ENCODE measurements at places on chromosomes 2 and 18.

- no peak for DNase-seq
Observed at GRCh38 chr18:22439447-22439846, 21.7 kb upstream of the CTAGE1 start.

DNA sequence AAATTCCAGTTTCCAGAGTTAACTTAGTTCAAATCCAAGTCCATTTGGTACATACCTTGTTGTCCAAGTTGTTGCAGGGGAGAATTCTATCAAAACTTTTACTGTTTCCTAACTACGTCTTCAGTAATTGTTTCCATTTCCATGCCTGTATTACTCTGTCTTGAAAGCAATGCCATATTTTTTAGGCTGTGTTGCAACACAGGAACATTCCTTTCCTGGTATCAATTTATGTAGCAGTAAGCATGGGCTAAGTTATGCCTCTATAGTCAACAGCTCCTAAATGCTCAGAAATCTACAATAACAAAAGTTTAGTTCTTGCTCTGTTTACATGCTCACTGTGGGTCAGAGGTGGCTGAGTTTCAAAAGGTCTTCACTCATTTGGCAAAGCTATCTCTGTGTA lies 1943.8 kb upstream of the PIK3C3 start:
- DNase-seq, result no peak

DNA sequence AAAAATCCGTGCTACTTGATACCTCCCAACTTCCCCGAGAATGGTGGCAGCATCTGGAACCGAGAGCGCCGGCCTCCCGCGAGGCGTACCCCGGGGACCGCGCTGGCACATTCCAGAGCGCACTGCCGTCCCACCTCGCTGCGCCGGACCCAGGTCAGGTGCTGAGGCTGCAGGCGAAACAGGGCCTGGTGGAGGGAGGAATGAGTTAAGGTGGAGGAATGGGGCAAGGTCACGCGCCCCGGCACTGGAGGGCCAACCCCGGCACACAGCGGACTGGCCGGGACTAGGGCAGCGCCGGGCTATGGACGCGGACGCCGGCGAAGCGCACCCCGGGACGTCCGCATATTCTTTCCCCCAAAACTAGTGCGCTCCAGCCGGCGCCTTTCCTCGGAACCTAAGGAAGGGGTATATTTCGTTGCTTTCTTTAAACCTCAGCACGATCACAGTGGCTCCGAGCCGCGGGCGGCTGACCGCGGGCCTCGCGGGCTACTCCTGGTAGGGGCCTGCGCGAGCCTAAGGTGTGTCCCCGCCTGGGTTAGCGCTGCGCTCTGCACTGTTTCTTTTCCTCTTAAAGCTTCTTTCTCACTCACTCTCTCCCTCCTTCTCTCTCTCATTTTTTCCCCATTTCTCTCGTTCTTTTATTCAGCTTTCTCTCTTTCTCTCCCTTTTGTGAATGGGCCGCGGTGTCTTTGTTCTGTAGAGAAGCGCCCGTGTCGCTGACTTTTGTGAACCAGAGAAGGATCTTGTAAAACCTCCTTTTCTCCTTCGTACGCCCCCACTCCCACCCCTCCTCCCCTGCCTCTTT lies 2.1 kb upstream of the OTX1 start:
- DNase-seq, result no peak

DNA sequence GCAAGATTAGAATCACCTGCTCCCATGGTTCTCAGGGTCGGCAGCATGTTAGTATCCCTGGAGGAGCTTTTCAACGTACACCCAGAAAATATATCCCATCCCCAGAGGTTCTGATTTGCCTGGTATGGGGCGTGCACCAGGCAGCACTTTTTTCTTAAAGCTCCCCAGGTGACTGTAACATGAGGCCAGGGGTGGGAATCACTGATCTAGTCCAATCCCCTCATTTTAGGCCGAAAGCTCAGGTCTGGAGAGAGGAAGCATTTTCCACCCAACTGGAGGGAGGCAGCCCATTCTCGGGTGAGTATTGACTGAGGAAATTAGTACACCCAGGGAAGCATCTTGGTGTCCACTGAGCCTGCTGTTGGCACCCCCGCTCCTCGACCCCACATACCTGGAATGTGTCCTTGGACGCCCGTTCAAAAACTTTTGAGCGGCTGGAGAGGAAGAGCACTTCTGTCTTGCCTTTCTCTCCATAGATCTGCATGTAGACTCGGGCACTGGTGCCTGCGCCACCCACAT lies 94.3 kb downstream of the LOXHD1 start:
- no peak for DNase-seq

DNA sequence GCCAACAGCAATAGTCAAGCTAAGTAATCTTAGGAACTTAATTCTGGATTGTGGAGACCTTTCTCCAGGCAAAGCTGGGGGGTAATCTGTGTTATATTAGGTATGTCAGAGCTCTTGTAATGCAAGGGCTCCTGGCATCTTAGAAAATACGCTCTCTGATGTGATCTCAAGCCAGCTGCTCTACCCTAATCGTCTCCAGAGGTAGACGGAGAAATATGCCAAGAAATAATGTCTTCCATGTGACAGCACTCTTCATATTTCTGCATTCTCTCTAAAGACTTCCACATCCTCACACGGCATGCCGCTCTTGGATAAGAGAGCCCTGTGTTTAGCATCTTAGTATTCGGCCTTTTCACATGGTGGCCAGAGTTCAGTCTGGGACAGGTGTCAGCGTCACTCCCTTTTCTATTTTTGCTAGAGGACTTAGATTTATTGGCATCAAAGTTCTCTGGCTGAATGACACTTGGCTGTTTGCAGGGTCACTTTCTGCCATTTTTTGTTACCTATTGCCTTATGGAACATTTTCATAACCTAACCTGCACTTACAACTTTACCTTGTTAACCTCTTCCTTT lies 25.2 kb downstream of the CAPN13 start:
- DNase-seq, result no peak

GRCh38 chr18:46554406-46555080 lies 102.5 kb downstream of the LOXHD1 start:
- no peak for DNase-seq

DNA sequence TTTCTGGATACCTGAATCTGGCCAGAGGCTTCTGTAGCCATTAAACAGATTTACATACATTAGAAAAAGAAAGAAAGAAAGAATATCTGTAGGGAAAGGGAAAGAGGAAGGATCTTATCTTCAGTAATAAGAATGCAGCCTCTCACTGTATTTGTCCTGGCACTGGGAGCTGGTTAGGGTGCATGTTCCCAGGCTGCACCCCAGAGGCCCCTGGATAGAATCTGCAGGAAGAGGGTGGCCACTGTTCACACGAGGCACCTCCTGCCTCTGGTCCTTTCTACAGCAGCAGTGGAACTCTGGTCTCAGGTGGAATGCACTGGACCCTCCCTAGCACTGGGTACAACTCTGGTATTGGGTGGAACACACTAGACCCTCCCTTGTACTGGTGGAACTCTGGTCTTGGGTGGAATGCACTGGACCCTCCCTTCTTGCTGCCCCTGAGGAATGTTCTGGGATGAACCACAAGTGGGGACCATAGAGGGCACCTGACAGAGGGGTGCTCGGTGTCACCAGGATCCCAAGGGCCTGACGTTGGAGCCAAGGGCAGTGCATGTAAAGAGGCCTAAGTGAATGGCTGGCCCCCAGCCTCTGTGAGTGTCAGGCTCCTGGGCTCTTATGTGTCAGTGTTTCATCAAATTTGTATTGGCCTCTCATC lies 27.4 kb upstream of the PXDN start:
- DNase-seq, result no peak

DNA sequence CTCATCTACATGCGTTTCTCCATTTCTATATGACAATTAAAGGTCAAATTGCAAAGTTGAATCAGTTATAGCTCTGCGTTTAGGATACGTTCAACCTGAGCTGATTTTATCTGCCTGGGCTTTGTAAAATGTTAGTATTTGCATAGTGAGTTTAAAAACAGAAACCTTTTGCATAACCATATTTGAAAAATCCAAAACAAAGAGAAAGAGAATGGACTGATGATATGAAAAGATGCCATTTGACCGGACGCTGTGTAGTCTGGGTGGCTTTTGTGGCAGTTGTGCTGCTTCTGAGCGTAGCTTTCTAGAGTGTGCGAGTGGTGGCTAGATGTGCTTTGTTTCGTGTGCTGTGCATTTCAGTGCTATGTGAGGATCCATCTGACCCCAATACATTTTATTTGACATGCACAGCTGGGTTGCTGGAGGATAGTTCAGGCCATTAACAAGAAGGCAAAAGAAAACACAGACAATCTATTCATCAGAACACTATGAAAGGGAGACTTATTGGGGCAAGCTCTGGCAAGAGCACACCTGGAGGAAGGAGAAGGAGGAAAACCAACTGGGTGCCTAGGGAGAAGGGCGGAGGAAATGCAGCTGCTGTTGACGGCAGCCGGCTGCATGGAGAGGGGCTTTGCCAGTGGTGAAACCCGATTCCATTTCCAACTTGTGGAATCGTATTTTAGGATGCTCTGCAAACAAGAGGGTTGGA lies 126.8 kb downstream of the ACOXL start:
- DNase-seq, result no peak

DNA sequence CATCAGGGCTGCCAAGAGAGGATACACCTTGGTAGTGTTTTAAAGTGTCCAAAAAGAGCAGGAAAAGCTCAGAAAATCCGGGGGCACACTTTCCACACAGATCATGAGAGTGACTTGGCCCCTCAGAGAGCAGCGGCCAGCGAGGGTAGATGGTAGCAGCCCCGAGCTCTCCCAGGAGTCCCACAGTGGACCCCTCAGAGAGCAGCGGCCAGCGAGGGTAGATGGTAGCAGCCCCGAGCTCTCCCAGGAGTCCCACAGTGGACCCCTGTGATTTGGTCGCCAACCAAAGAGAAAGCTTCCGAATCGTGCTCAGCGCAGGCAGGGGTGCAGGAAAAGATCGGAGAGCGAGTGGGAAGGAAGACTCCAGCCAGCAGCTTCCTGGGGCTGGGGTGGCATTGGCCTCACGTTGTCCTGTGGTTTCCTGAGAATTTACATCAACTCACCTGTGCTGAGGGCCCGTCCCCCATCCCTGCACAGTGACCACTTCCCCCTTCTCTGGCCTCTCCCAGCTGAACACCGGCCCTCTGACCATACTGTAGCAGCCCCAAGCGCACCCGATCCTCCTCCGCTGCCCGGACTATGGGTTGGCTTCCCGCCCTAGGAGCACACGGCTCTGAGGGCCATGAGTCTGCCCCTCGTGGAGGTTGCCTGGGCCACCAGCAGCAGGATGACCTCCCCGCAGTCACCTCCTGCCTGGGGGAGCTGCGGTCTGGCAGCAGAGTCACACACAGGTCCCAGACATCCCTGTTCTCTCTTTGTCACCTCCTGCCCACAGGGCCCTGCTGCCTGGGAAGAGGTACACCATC lies 33.7 kb downstream of the MTERF4 start:
- DNase-seq, result no peak

- no peak for DNase-seq
Observed at GRCh38 chr2:83115606-83116005, 1343.5 kb downstream of the SUCLG1 start.
